ENCODE measurements at places on chromosomes 11 and 22. TPM values are rescaled to one million over a fixed set of nuclear protein-coding genes. Genes with fewer than 3 reads are reported as not detected.

Gene C11orf86
- total RNA-seq: 0.28 TPM

Gene CRYAB
- 0.59 TPM for total RNA-seq

Gene RFPL1
- not detected for total RNA-seq

Gene MRGPRE
- total RNA-seq: 0.13 TPM

Gene RFPL3
- total RNA-seq: not detected

Measured in Panc1 (cell line).